Breast epithelium (tissue), 4 donors: ENCODE measurements at places on chromosomes 1 and 21. TPM values are rescaled to one million over a fixed set of nuclear protein-coding genes. Genes with fewer than 3 reads are reported as not detected.

- DNase-seq = peak; percentile 5
These were observed 221.2 kb upstream of the C1orf174 start for GRCh38 chr1:4121293-4121684.

GRCh38 chr1:85421179-85421578, 43.8 kb downstream of the DDAH1 start:
- DNase-seq = no peak

DNA sequence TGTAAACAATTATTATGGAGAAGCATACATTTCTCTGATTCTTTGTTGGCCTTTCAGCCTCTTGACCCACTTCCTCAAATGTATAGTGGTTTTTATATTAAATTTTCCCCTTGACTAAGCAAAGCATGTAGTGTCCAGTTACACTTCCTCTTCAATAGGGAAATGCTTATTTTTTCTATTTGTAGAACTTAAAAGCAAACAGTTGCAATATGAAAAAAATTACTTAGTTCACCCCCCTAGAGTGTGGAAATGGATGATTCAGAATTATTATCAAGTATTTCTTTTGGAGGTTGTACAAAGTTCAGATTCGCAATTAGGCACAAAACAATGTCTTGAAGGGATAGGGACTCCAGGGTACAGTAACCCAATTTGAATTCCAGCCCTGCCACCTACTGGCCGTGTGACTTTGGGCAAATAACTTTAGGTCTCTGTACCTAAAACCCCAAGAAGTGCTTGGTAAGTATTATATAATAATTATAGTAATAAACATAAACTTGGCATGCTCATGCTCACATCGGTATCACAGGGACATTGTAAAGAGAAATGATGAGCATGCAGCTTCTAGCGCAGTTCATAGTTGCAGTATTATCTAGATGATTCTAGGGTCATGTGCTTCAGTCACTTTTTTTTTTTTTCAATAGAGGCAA, 28.6 kb upstream of the IFNGR2 start:
- DNase-seq = no peak

CAMTA1 gene
- 53.4 TPM for total RNA-seq

SOX13 gene
- 22.9 TPM for total RNA-seq

AQP10 gene
- total RNA-seq = not detected

- no peak for DNase-seq
These were observed 13.5 kb upstream of the HPCAL4 start for GRCh38 chr1:39704757-39705156.

- DNase-seq = no peak
These were observed 17.8 kb downstream of the LBR start for GRCh38 chr1:225410036-225410435.

DNA sequence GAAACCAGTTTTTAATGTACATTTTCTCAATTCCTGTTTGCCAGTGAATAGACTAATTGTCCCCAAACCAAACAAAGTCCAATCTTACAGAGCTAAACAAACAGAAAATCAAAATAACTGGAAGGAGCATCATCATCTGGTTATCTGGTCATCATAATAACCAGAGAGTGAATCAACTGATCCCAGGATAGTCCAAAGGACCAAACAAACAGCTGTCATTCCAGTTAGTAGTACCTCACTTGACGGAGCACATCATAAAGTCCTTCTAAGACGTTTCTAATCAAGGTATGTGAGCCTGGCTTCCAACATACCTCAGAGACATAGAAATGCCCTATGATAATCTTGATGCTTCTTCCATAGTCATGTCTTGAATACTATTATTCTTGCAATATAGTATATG, 240.5 kb downstream of the LTN1 start:
- DNase-seq = no peak

SLC22A15 gene
- total RNA-seq = 7.8 TPM

DNA sequence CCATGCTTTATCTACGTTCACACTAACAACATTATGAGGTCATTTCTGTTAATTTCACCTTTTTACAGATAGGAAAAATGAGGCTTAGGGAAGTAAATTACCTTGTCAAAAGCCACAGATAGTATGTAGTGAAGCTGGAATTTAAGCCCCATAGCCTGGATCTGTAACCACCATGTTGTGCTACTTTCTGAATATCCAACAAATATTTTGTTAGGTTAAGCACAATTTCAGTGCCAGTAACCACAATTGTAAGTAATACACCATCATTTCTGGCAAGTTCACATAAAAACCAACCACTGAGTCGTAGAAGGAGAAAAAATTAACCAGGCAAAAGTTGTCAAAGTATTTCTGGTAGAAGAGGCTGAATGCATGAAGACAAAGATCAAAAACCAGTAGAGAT, 593.1 kb upstream of the CAMK1G start:
- no peak for DNase-seq

DNA sequence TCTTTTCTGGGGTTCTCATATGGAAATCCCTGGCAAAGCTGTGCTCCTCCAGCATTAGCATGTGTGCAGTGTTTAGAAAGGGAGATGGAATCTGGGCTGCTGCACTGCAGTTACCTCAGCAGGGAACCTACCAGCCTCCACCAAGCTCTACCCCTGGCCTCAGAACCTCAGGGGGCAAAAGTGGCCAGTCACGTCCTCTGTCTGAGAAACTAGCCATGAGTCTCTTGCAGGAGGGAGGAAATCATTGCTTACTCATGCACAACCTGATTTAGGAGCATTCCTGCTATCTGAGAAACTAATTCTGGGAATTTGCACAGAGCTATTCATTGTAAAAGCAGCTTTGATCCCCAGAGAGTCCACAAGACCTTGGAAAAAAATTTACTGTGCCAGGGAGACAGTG, 80.6 kb upstream of the IPO9 start:
- DNase-seq = no peak

- DNase-seq = no peak
These were observed 115.1 kb downstream of the ETS2 start for GRCh38 chr21:38920631-38921398.

DNA sequence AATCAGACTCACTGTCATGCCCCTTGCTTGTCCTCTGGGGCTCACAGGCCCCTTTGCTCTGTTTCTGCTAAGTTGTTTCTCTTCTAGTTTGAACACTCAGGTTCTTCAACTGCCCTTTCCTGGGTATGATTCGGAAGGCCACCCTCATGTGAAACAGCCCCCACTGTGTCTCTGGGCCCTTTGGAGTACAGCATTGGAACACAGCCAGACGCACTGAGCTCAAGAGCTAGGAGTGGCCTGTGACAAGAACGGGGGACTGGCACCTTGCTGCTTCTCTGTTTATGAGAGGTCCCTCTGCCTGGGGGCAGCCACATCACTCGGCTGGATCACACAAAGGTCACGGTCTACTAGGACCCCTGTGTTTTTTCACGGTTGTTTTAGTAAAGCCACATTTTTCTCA, 114.4 kb upstream of the ZC3H12A start:
- no peak for DNase-seq

GRCh38 chr1:46603481-46603857, 599 bp downstream of the MKNK1 start:
- DNase-seq = no peak

GRCh38 chr1:227915564-227916553, 31.9 kb downstream of the WNT9A start:
- DNase-seq = no peak

- DNase-seq = no peak
These were observed 27.1 kb upstream of the COL18A1 start for GRCh38 chr21:45377866-45378257.

URB1 gene
- 22.2 TPM for total RNA-seq

- DNase-seq = no peak
These were observed 18.6 kb downstream of the EBNA1BP2 start for GRCh38 chr1:43153443-43153842.

DNA sequence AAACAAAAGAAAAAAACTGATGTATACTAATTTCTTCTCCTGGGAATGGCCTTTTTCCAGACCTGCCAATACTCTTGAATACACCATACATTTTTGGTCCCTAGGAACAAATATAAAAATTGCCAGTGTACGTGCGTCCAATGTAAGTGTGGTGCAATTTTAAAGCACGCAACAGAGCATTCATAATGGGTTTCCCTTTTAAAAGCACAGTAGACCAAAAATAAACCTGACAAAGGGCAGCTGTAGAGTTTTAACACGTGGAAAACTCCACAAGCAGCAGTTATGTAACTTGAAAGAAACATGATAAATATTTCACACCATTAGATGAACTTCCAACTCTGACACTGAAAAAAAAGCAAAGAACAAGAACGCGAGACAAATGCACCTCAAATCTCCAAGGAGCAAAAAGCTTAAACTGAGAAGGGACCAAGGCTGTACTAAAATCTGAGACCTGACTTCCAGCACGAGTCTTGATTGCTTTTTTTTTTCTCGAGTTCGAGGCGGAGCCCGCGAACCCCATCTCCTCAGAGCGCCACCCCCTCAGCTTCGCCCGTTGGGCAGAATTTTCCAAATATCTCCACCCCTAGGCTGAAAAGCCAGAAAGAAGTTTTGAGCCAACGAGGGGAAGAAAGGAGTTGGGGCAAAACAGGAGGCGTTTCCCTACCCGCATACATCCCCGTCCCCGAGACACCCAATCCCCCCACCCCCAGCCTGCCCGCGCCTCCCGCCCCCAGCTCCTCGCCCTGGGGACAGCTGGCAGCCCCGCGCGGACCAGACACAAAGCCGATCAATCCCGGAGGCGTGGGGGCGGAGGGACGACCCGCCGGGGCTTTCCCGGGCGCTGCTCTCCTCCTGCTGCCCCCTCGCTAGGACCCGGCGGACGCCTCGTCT, at the start of gene JAM2:
Gene JAM2 (plus strand): TSS at position 599 of the 891 bp plus-strand sequence. CDS start 564 bp downstream, outside the sequence.
- no peak for DNase-seq

DNA sequence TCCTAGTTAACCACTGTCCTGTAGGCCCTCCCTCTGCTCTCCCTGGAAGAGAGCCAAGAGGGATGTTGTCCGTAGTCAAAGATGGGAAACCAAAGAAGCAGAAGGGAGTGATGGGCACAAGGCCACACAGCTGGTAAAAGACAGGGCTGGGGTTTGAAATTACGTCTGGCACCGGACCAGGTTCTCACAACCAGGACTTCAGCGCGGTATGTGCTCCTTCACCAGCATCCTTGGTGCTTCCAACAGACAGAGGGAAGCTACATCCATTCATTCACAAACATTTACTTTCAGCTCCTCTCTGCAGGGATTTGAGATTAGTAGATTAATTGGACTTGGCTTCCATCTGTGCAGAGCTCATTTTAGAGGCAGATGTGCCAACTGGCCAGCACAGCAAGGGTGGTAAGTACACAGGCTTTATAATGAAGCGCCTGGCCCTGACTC, 191.2 kb downstream of the TRABD2B start:
- DNase-seq = no peak

DNA sequence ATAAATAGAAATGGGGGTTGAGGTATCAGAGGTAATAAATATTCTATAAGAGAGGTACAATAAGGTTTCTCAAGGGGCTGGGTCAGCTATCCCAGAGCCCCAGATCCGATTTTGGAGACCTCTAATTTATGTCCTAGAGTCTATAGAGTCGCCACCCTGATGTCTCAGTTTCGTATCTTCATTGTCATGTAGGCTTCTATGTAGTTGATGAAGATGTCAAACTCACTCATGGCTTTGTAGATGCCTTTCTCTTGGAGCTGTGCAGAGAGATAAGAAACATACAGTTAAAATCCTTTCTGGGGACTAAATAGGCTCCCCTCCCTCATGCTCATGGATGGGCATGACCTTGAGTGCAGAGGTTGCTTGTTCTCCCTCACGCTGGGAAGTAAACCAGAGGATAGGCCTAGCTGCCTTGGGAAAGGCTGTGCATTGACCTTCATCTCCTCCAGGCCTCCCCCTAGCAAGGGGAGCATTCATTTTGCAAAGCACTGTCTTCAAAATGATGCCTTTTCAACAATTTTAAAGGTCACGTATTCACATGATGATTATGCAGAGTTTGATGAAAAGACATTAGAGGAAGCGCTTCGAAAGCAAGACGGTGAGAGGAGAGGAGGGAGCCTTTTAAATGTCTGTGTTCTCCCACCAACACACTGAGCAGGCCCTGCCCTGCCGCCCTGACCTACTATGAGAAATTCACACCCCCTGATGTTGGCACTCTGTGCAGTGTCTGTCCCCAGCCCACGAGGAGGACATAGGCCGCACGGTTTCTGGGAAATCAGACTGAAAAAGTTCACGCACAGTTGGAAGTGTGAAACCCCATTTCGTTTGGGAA, 1.9 kb upstream of the IL19 start:
- no peak for DNase-seq

DNA sequence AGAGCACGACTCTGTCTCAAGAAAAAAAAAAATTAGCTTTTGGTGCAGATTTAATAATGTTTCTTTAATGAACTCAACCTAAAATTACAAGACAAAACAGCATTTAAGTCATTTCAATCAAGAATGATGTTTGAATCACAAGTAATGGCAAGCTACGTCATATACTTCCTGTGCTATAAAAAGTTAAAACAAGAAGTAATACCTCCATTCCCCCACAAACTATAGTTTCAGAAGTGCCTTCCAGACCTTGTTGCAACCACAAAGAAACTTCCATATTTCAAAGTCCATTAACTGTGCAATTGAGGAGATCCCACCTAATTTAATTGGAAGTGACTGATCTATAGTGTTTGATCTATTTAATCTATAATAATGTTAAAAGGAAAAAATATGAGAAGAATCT, 15.1 kb downstream of the NRDC start:
- no peak for DNase-seq

GRCh38 chr1:236023926-236024565, 40.8 kb downstream of the NID1 start:
- DNase-seq = no peak

DNA sequence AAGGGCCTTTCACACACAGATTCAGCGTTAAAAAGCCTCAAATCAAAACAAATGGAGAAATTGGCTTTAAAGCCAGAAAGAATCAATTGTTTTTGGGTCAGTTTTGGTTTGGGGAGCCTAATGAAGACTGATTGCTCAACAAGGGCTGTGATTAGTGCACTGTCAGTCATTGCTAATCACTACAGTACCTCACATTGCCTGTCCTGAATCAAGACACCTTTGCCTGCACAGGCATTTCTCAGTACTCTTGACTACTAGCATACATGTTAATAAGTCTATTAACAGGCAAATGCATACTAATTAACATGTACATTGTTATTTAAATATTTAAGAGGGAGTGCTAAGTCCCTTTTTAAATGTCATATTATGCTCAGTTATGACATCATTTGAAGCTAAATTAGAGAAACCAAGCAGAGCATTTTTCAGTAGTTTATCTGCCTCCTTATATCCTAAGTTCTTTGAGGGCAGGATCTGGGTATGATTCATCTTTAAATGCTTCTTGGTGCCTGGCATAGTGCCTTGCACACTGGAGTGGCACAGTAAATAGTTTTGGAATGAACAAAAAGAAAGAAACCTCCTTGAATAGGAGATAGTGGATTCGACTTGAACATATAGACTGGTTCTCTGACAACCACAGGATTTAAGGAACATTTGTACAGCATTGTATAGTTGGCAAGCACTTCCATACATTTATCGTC, 25.8 kb upstream of the CCN1 start:
- DNase-seq = no peak

ZC3H12A gene
- 5.8 TPM for total RNA-seq
